ENCODE measurements at places on chromosomes 12 and 14.

- no peak for DNase-seq
Measured at GRCh38 chr12:129941618-129942017, 37.8 kb upstream of the TMEM132D start.

DNA sequence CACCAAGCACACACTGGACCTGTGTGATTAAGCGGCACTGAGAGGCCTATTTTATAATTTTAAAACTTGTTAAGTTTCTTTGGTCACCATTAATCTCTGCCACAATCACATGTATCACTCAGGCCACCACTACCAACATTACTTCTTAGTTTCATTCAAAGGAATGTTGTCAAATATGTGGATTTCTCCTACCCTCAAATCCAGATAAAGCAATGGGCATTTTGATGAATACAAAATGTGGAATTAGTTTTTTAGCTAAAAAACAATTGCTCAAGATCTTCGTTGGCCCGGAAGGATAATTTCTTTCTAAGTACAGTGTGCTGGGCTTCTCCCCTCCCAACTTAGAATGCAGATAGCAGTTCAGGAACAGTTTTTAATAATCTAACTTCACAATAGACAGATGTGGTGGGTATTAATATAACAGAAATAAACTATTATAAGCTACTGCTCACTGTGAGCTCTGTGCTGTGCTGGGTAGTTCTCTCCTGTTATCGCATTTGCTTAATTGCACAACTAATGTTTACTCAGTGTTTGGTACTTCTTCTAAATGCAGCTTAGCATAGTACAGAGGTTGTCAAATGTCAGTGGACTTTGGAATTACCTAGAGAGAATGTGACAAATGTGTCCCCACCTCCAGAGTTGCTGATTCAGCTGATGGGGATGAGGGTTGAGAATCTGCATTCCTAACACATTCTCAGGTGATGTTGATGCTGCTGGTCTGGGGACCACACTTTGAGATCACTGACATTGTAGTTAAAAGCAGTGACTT, 266.7 kb upstream of the AMIGO2 start:
- DNase-seq, result no peak

DNA sequence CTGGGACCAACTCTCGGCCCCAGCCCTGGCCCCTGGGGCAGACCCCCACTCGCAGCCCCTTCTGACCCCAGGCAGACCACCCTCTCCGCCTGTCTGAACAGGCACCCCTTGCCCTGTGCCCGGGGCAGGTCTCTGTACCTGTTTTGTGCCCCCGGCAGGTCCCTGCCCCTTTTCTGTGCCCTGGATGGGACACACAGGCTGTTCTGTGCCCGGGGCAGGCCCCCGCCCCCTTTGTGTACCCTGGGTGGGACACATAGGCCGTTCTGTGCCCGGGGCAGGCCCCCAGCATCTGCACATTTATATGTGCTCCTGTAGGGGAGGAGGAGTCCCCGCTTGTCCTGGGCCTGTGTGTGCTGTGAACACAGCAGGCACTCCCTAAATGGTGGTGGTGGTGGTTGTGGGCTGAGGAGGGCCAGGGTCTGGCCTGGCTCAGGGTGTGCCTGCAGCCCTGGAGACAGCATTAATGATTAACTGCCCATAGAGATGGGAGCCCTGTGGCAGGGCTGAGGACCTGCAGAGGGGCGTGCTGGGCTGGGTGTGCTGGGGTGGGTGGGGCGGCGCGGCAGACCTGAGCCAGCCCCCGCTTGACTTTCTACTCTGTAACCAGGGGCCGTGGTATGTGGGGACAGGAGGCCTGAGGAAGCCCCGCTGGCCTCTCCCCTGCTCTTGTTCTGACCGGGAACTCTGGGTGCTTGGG, 3.7 kb downstream of the FBRSL1 start:
- DNase-seq, result no peak

- no peak for DNase-seq
Measured at GRCh38 chr12:100127766-100128511, 14.7 kb downstream of the BLTP3B start.

DNA sequence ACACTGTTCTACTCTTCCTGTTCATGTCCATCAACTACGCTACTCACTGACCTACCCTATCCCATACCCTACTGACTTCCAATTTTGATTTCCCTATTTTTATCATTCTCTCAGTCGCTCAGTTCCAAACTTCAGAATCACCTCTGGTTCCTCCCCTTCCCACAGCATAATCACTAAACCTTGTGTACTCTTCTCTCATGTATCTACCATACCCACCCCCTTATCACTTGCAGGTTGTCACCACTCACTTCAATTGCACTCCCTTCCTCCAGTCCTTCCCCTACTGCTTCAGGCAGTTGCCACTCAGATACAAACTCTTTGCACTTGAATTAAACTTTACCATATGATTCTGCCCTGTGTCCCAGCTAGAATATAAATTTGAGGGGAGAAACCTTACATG, 6.3 kb downstream of the RACGAP1 start:
- no peak for DNase-seq

GRCh38 chr12:79553863-79554574, 136.7 kb downstream of the PAWR start:
- DNase-seq, result no peak

GRCh38 chr12:66235626-66236281, 46.7 kb downstream of the IRAK3 start:
- no peak for DNase-seq

DNA sequence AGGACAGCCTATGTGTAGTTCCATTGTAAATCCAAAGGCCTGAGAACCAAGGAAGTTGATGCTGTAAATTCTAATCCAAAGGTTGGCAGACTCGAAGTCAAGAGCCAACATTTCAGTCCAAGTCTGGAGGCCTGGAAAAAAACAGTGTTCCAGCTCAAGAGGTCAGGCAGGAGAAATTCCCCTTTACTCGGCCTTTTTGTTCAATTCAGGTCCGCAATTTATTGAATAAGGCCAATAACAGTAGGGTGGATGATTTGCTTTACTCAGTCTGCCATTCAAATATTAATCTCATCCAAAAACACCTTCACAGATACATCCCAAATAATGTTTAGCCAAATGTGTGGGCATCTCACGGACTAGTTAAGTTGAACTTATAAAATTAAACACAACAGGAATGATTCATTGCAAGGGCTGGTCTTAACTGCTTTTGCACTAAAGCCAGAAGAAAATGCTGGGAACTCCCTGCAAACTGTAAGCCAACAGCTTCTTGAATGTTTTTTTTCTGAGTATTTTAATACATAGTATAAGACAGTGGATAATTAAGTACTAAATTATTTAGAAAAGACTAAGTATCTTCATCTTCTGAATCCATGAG, 197.4 kb upstream of the GARIN6 start:
- no peak for DNase-seq

- DNase-seq, result no peak
Measured at GRCh38 chr12:56021889-56022497, 1.1 kb downstream of the IKZF4 start.

DNA sequence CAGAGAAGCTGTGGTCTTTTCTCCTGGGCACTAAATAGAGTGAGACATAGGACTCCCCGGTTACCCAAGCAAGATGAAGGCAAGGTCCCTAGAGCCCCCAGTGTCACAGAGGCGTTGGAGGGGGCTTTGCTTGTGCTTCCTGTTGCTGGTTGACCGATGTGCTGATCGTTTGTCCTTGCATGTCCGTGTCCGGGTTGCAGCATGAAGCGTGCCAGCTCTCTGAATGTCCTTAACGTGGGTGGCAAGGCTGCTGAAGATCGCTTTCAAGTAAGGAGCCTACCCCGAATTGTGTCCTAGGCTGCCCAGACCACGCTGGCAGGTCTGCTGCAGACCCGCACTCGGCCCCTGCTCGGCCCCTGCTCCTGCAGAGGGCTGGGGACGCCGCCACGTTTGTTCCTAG, 23.1 kb downstream of the XRCC3 start:
- DNase-seq, result no peak

- no peak for DNase-seq
Measured at GRCh38 chr12:114073076-114073475, 107.0 kb upstream of the RBM19 start.

- DNase-seq, result no peak
Measured at GRCh38 chr14:85579942-85580341, 50.0 kb downstream of the FLRT2 start.

DNA sequence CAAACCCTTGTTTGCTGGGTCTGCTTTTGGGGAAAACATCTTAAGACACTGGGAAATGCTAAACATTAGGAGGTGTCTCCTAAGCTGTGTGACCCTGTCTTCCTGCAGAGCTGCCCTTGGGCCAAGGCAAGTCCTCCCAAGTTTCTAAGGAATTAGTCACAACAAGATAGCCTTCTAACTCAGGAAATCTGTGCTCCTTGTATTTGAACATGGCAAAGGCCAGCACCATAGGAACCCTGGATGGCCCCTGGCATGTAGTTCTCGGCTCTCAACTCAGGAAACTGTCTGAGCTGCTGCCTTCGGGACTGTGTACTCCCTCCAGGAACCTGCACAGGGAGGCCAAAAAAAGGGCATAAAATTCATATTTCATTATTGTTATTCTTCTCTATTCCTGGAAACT, 37.6 kb upstream of the LTBP2 start:
- DNase-seq, result no peak

DNA sequence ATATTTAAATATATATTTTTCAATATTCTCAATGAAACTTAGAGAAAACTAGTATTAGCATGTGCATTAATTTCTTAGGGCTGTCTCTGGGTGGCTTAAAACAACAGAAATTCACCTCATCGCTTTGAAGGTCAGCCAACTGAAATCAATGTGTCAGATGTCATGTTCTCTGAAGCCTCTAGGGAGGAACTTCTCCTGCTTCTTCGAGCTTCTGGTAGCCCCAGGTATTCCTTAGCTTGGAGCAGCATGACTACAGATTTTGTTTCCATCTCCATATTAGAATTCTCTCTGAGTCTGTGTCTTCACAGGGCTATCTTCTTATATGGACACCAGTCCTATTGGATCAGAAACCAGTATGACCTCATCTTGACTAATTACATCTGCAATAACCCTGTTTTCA, 221.5 kb downstream of the PDZRN4 start:
- DNase-seq, result no peak

DNA sequence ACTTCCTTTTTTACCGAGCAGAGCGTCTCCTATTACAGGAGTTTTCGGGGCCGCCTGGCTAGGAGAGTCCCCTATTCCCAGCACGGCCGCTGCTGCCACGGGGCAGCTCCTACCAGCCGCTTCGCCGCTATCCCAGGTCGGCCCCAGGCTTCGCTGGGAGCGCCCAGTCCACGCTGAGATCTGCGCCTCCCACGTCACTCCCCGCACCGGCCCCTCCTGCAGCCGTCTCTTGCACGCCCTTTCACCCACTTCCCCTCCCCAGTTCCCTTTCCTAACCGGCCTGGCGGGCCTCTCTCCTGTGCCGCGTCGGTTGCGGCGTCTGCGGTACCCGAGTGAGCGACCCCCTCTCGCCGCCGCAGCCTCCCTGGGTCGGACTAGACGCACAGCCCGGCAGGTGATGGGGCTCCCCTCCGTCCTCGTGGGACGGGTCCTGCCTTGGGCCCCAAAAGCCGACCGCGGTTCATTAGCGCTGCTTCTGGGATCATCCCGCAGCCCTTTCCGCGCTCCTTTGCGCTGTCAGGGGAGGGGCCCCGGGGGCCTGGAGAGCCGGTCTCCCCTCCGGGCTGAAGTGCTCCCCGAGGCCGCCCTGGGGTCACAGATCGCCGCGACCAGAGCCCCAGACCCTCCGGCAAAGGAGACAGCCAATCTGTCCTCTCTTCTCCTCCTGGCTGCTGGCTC, 1318.4 kb downstream of the TMEM121 start:
- DNase-seq, result no peak

DNA sequence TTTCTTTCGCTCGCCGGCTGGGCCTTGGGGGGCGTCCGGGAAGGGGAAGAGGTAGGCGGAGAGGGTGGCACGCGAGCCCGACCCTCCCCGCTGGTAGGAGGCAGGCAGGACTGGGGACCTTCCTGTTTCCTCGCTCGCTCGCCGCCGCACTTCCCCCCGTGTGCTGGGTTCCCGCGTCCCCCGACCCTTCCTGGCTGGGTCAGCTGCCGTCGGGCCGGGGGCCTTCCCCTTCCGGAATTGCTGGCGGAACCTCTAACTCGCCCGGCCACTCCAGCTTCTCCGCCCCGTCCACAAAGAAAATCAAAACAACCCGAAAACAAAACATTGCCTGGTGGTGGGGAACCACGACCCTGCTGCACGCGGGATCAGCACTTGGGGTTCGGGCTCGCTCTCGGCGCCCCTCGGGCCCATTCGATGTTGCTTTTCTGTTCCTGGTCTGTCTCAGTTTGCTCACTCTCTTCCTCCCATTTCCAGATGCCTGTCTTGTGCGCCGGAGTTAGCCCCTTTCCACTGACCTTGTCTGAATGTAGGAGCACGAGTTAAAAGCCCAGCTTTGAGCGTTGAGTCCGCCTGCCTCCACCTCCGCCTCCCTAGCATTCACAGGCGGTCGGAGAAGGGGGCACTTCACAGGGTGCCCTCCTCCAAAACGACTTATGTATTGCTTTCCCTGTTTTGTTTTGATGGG, 581 bp downstream of the PAPOLA start:
- peak; percentile 85 for DNase-seq

DNA sequence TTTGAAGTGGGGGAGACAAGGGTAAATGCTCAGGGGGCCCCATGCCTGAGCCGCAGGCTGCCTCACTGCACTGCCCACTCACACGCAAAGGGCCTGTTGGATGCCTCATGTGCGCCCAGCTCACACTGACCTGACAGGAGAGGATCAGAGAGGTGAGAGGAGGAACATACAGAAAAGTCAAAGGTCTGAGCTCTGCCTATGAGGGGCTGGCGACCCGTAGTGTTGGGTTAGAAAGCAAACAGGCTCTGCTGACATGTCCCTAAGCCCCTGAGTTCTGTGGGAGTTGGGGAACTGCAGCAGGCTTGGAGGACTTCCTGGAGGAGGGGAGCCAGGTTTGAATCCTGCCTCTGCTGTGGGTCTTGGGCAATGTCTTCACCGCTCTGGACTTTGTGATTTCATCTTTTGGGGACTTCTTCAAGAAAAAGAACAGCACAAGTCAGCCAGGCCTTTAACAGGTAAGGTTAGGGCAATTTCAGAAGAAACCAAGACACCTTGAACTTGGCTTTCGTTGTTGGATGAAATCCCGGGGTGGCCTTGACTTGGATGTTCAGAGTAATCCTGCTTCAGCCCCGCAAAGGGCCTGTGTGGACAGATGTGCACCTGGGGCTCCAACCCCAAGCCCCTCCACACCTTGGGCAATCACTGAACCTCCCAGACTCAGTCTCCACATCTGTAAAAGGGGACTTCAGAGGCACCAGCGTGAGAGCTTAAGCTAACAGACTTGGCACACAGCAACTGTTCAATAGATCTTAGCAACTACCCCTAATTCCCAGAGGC, 116.8 kb downstream of the SCARB1 start:
- DNase-seq, result no peak

GRCh38 chr14:35243956-35244355, 48.2 kb upstream of the PSMA6 start:
- DNase-seq, result no peak

- no peak for DNase-seq
Measured at GRCh38 chr12:13195250-13195649, 1.3 kb upstream of the EMP1 start.

Measured in NK-92 treated with Interleukin-12 subunit alpha and Interleukin-12 subunit beta, amount 100 ng/mL, for 24 hours (cell line).